Fibroblast of pulmonary artery (primary cell): ENCODE measurements at places on chromosomes 16 and 17.

DNA sequence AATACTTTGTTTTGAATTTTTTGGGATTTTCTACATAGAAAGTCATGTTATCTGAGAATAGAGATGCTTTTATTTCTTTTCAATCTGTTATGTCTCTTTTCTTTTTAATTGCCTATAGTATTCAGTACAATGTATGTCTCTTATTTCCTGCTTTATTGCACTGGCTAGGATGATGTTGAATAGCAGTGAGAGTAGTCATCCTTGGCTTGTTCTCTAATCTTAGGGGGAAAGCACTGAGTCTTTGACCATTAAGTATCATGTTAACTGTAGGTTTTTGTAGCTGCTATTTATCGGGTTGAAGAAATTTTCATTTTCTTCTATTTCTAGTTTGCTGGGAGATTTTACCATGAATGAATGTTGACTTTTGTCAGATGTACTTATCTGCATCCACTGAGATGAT lies 10.0 kb upstream of the ABCA3 start:
- no peak for DNase-seq

GRCh38 chr16:22189473-22190080 lies 16.5 kb upstream of the EEF2K start:
- peak; percentile 46 for DNase-seq

- DNase-seq: no peak
Measured at GRCh38 chr16:80007231-80007630, 406.7 kb upstream of the MAF start.

GRCh38 chr17:65081439-65081838 lies 24.9 kb upstream of the GNA13 start:
- no peak for DNase-seq

GRCh38 chr17:29326023-29326813 lies 32.3 kb upstream of the NUFIP2 start:
- no peak for DNase-seq

DNA sequence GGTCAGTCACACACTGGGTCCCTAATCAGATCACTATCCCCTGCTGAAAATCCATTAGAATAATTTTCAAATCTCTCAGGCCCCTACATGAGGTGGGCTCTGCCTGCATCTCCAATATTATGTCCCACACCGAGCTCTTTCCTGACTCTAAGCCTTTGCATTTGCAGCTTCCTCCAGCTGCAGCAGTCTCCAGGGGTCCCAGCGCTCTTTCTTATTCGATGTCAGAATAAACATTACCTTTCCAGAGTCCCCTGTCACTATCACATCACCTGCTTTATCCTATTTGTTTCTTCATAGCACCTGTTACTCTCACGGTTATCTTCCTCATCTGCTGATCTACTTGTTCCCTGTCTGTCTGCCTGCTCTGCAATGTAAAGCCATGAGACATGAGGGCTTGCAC lies 57.3 kb upstream of the MON1B start:
- DNase-seq: no peak

DNA sequence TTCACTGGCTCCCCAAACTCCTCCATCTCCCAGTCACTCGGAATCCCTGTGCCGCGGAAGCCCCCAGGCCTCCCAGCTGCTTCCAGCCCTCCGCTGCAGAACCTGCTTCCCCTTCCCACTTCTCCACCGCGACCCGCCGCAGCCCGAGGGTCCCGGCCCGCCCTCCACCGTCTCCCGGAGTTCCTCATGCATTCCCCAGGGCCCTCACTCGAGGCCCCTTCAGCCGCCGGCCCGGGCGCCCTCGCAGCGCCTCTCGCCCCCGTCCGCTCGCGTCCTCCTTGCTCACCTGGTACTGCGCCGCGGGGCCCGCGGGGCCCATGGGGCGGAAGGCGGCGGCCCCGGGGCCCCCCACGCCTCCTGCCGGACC lies 329 bp downstream of the SMARCD2 start:
- DNase-seq: no peak

GRCh38 chr17:4068918-4069317 lies 73.9 kb downstream of the ZZEF1 start:
- no peak for DNase-seq

GRCh38 chr17:3669085-3669347 lies 404 bp downstream of the EMC6 start:
- DNase-seq: no peak

GRCh38 chr17:68089881-68090280 lies 54.3 kb downstream of the KPNA2 start:
- peak; percentile 46 for DNase-seq

DNA sequence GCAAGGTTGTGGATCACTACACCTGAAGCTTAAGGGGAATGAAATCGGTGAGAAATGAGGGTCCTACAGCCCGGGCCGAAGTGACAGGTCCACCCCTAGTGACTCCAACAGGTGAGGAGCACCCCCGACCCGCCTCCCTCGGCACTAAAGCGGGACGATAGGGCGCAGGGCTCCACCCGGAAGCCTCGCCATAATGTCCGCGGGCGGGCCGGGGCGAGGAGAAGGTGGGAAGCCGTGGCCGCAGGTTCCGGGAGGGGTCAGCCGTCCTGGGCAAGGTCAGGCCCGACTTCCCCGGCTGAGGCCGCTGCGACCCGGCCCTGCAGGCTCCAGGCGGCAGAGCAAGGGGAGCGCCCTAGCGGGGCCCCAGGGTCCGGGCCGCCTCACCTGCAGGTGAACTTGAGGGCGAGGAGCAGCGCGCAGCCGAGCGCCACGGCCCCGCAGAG lies 543 bp downstream of the TXNDC11 start:
- no peak for DNase-seq

DNA sequence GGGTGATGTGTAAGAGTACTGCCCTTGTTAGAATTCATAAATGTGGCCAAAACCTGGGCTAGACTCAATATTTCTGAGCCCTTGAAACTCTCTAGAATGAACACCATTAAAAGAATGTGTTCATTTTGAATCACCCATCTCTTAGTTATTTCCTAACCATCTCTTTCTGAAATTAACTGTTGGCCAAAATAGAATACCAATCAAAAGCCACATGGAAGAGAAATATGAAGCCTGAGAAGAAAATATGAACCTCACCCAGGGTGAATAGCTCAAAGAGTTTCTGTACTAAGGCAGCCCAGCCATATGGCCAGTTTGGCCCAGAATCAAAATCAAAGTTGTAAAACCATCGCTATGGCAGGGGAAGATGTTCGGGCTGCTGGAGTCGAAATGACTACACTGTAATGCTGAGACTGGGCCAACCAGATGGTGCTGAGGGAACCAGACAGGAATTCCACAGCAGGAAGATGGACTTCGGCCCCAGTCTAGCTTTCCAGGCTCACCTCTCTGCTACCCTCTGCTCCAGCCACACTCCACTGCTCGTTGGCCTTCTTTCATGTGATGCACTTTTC lies 154.3 kb upstream of the ZFHX3 start:
- peak; percentile 80 for DNase-seq
